Stimulated activated CD8-positive, alpha-beta memory T cell treated with anti-CD3 and anti-CD28 coated beads, Interleukin-15, amount 100 ng/mL, for 24 hours (primary cell): ENCODE measurements at places on chromosomes 7 and 10.

DNA sequence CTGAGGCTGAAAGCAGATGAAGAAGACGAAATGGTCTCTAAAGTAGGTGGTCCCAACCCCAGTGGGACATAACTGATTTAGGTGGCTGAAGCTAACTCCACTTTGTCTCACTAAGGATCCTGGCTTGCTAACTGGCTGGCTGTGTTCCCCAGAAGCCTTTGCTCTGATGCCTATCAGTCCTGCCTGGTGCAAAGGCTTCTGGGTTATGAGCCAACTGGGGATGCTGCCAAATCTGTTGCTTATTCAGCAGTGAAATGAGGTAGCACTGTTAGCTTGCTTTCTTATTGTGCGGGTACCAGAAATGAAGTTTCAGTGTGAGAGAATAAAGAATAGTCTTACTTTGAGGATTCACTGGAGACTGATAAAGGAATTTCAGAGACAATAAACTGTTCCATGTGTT, 18.1 kb downstream of the PRKG1 start:
- no peak for DNase-seq

- no peak for DNase-seq
Observed at GRCh38 chr7:16599860-16600259, 45.7 kb downstream of the ANKMY2 start.

DNA sequence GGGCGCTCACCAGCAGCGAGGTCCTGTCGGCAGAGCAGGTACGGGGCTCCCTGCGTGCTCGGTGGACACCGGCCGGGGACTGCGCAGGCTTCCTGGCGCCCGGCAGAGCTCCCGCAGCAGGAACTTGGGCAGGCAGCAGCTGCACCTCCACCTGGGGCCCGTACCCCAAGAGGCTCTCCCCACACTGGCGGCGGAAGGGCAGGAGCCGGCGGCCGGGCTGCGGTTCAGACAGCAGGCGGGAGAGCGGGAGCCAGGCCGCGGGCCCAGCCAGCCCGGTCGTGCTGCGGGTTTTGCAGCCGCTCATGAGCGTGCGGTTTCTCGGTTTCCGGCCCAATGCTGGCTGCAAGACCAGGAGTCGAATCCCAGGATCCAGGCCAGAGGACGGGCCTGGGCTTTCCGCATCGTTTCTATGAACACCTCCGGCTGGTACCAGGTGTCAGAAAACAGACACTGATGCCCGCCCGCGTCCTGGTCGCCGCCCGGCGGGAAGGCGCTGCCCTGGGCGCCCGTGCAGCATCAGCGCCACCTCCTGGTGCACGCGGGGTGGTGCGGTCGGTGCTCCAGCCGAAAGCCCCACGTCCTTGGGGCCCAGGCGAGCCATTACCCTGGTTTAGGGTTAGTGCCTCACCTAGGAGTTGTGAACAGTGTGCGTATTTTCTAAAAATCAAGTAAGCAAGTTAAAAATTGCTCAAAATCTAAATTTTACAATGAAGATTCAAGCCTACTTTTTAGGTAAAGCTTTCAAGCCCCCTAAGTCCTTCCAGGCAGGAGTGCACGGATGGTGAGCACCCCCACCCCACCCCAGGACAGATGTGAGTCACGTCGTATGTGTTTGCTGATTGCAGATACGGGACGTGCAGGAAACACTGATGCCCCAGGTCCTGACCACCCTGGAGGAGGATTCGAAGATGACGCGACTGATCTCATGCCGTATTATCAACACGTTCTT, 47.4 kb upstream of the PRKAR1B start:
- DNase-seq = peak; percentile 56

DNA sequence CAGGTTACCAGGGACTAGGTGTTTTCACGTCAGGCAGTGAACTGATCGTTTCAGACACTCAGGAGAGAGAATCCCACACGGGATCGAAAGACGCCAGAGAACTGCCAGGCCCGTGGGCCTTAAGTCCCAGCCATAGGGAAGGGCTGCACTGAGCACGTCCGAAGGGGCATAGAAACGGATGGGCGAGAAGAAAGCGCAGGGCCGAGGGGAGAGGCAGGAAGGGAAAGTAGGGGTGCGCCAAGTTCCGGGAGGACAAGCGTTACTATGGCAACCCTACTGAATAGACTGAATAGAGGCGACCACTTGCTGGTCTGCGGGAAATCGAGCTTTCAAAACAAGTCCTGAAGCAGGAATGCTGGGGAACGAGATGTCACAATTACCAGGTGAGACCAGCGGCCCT, 421.3 kb upstream of the NUPR2 start:
- DNase-seq = no peak

GRCh38 chr7:106681815-106682495, 21.0 kb upstream of the CCDC71L start:
- no peak for DNase-seq

DNA sequence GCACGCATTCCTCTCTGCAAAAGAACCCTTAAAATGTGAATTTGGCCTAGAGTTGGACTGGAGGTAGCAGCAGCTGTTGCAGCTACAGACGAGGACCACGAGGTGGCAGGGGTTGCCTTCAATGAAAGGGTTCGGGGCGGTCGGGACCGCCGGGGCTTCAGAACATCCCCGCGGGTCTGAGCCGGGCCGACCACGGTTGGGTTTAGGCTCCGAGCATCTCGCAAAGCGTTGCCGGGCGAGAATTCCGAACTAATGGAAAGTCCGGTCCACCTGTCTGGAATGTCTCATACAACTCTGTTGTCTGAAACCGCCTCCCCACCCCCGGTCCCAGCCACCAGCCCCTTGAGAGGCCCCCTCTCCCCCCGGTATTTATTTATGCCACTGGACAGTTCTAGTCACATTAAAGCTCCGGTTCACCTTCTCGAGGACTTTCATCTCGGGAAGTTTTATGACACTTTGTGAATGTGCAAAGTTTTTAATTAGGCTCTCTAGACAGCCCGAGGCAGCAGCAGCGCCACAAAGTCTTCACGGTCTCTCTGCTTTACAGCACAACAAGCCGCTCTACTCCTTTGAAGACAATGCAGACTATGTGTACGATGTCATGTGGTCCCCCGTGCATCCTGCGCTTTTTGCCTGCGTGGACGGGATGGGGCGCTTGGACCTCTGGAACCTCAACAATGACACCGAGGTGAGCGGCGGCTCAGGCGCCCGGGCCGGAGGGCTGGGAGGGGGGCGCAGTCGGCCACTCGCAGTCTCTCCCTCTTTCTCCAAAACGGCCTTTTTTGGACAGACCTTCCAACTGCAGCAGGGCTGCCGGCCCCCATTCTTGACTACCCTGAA, 246.2 kb downstream of the SLC25A13 start:
- peak; percentile 13 for DNase-seq

DNA sequence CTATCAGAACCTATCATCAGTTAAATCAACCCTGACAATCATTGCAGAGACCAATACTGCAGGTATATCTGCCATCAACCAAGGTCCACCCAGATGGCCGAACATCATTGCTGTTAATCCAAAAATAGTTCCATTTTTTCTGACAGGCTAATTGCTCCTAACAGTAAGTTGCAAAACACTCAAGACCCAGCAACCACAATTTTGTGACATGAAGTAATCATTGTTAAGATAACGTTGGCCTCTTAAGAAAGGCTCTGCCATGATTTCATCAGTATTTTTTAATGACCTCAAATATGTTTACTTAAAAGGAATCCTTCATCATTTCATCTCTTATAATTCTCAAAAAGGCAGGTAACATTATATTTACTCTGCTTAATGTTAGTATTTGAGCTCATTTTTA, 553.4 kb upstream of the POM121L12 start:
- no peak for DNase-seq

- DNase-seq = no peak
Observed at GRCh38 chr7:16708980-16709379, 44.6 kb upstream of the TSPAN13 start.

- no peak for DNase-seq
Observed at GRCh38 chr7:15751191-15751701, 64.8 kb upstream of the MEOX2 start.

DNA sequence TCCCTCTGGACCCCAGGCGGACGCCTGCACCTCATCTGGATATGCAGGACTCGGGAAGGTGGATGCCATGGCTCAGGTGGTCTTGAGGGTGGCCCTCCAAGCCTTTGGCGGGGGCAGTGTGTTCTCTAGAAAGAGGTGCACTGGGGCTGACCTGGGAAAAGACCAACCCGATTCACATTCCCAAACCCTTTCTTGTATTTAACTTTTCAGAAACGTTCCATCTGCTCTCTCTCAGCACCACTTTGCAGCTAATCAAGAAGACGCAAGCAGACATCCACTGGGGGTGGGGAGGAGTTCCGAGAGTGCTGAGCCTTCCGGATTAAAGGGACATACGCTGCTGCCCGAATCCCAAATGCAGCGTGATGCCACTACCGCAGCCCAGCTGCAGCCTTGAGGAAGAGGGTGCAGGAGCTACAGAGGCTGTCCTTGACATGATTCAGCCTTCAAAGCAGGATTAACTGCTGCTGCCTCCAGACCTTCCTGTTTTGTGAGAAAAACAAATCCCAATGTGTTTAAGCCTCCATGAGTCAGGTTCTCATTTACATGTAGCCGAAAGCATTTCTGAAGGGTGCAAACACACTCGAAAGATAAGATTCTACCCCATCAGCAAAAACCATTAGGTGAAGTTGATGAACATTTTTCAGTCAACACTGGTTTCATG, 39.9 kb downstream of the RBM17 start:
- DNase-seq = no peak

- no peak for DNase-seq
Observed at GRCh38 chr7:121102619-121103018, 114.1 kb downstream of the CPED1 start.

- DNase-seq = no peak
Observed at GRCh38 chr7:152617056-152617455, 58.9 kb downstream of the XRCC2 start.

- no peak for DNase-seq
Observed at GRCh38 chr7:142357953-142358520, 100.2 kb upstream of the PRSS58 start.

- no peak for DNase-seq
Observed at GRCh38 chr7:139603896-139604295, 80.4 kb downstream of the CLEC2L start.

DNA sequence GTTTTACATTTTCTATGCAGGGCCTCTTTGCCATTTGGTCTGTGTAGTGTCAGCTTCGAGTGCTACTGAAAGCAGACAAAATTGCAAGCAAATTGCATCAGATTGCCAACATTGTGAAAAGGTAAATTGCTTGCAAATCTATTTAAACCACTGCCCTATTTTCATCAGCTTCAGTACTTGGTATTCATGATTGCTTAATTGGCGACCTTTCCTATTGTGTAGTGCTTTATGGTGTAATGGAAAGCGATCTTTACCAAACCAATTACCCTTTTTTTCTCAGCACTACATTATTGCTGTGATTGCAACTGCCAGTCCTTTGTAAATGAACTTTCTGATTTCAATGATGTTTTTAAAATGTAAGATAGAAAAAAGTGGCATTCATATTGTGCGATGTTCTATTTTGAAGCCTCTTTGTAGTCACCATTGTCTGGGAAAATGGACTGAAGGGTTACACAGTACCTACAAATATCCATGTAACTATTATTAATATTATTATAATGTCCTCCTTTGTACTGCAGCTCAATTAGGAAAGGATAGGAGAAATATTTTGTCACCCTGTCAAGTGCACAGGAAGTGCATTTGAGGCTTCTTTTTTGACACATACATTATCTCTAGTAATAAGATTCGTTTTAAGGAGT, 177.7 kb upstream of the SP8 start:
- DNase-seq = no peak

GRCh38 chr10:60305380-60305892, 84.2 kb downstream of the ANK3 start:
- DNase-seq = no peak

DNA sequence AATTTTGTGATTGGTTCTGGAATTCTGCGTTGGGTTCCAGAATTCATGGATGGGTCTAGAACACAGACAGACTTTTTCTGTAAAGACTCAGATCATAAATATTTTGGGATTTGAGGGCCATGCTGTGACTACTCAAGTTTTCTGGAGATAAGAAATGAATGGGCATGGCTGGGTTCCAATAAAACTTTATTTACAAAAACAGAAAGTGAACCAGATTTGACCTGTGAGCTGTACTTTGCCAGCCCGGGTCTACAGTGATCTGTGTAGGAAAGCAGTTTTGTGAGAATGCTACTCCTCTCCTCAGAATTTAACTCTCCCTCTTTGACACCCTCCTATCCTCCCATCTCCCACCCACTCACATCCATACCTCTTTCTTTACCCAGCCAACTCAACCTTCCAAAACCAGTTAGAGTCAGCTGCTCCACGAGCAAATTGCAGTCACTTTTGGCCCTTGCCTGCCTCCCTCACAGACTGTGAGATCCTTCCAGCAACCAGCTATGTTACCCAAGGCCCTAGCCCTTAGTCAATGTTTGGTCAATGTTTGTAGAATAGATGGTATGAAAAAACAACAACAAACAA, 312.8 kb upstream of the ZMIZ1 start:
- DNase-seq = no peak

DNA sequence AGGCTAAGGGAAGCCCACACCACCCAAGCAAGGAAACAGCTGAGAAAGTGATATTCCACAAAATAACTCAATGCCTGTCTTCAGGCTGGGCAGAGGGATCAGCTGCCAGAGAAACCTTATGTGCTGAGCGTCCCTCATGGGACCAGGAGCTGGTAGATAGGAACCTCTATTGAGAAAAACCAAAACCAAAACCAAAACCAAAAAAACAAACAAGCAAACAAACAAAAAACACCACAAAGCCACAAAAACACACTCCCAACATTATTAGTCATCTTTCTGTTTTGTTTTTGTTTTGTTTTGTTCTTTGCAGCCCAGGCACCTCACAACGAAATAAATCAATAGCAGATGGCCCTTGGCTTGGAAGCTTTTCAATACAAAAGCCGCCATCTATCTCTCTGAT, 760.8 kb upstream of the CELF2 start:
- DNase-seq = no peak

GRCh38 chr10:21687266-21688008, 153.4 kb downstream of the MLLT10 start:
- DNase-seq = no peak

DNA sequence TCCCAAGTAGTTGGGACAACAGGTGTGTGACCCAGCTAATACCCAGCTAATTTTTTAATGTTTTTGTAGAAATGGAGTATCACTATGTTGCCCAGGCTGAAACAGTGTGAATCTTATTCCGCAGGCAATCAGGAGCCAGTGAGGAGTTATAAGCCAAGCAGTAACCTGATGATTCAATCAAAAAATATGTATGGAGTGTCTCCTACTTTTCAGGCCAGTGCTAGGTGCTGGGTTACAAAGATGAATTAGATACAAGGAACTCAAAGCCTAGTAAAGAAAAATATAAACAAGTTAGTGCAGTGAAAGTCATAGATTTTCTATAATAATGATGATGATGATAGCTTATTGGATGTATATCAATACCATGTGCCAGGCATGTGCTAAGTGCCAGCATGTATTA, 13.2 kb upstream of the IFRD1 start:
- DNase-seq = no peak
